ENCODE measurements at places on chromosomes 2 and 18.

- no peak for DNase-seq
Observed at GRCh38 chr18:51453594-51453993, 256.1 kb upstream of the MEX3C start.

- no peak for DNase-seq
Observed at GRCh38 chr2:11807156-11808015, 61.0 kb downstream of the LPIN1 start.

- DNase-seq, result peak; percentile 85
Observed at GRCh38 chr2:201260302-201260800, at the start of gene CASP8. Gene CASP8, plus strand, starts transcription at chr2:201260536. Its CDS starts 5,951 bp downstream, at chr2:201266487.

- DNase-seq, result no peak
Observed at GRCh38 chr2:42074661-42075060, 26.8 kb downstream of the PKDCC start.

- no peak for DNase-seq
Observed at GRCh38 chr2:165692906-165693305, 101.1 kb downstream of the GALNT3 start.

GRCh38 chr2:16614314-16614860 lies 51.2 kb downstream of the CYRIA start:
- DNase-seq, result no peak

DNA sequence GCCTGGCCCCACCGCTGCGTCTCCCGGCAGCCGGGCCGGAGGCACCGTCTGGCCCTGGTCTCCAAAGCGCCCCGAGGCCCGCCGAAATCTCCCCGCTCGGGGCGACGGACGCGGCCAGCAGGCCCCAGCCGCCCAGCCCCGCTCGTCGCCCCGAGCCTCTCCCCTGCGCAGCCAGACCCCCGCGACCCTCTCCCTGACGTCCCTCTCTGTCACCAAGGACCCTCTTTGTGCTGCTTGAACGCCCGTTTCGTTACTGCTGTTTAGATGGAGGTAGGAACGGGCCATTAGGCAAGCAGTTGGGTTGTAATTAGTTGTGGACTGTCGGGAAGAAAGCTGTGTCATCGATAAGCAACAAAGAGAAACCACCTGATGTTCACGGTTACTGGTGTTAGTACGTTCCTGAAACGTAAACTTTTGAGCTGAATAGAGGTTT lies 686 bp downstream of the UBXN4 start:
- peak; percentile 63 for DNase-seq

DNA sequence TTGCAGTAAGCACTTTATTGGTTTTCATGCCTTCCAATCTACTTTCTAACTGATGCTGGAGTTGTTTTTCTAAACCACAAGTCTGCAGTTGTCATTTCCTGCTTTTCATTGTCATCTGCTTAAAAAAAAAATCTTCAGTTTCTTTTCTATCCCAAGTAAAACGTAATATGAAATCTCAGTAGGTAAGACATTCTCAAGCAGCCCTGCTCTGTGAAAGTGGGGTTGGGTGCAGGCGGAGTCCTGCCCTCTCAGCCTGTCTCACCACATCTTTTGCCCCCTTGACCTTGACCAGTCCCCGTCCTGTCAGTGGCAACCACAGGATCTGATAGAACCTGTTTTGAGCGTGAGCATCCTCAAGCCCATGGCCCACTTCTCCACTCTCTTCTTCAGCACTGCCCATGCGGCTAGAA lies 80.0 kb upstream of the CPO start:
- DNase-seq, result peak; percentile 15

- DNase-seq, result no peak
Observed at GRCh38 chr18:22367303-22367702, 50.4 kb downstream of the CTAGE1 start.

GRCh38 chr2:241112592-241112991 lies 10.5 kb upstream of the MTERF4 start:
- DNase-seq, result peak; percentile 66

DNA sequence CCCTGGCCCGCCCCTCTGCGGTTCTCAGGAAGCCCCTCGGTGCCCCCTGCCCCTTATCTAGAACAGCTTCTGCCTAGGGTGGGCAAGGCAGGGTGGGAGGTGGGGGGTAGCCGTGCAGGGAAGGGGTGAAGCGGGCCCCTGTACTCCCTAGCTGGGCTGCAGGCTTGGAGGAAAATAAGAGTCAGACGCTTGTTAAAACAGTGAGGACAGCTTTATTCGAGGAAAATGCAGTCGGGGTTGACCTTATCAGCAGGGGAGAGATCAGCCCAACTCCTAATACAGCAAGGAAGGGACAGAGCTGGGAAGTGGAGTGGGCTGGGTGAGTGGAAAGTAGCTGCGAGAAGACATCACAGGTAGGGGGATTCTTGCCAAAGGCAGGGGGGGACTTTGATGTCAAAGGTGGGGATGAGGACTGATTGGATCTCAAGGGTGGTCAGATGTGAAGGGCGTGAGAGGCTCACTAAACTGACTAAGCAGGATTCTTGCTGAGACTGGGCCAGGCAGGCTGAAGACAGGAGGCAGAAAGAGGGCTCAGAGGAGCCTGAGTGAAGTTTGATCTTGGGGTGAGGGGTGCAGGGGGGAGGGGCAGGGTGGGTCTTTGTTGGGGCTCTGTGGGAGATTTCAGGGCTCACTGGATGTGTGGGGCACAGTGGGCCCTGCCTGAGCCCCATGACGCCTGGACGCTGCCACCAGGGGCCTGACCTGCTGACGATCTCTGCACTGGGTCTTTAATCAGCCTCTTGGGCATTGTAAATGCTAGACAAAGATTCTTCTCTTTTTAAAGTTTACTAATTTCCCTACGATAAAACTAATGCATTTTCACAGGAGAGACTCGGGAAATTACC lies 29.9 kb downstream of the HPCAL1 start:
- DNase-seq, result no peak

DNA sequence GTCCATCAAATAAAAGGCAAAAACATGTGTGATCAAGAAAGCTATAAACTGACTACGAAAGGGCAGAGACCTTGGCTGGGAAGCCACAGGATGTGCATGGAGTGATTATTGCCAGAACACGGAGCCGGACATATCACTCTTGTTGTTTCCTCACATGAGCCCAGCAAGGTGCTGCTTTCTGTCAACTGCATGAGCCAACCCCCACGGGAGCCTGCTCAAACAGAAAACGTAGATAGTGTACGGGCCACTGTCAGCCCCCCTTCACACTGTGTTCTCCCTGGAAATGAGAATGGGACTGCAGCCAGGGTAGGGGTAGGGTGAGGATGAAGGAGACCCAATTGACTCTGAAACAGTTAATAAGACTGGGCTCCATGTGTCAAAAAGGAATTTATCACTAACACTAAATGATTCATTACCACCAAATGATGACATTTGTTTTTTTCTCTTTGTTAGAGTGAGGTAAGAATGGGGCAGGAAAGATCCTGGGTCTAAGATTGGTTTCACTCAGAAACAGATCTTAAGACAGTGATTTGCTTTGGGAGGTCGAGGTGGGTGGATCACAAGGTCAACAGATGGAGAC lies 235.8 kb downstream of the MREG start:
- no peak for DNase-seq

- no peak for DNase-seq
Observed at GRCh38 chr2:178194600-178195389, 483 bp downstream of the OSBPL6 start.

DNA sequence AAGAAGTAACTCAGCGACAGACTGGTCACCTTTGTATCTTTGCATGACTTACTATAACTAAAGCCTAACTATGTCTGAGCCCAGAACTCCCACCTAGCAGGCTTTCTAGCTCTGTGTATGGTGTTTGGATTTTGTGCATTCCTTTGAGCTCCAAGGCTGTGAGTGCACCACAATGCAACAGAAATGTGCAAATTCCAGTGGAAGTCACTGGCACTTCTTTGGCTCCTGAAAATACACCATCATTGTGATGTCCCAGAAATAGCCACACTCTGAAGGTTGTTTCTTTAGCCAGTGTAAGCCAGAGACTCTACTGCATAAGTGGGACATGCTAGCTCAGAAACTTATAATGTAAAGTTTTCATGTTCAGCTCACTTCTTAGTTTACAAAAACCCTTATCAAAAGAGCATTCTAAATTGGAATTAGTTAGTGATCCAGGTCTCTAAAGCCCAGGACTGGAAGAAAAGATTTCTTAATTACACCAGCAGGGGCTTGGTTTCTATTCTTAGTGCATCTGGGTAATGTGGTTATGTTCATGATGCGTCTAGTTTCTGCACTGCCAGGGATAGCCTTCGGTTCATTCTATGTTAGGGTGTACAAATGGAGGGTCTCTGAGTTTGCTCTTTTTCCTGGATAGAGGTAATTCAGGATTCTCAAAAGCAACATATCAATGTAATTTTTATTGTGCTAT lies 1239.5 kb upstream of the ZEB2 start:
- DNase-seq, result no peak

GRCh38 chr2:67645280-67646138 lies 248.4 kb downstream of the ETAA1 start:
- DNase-seq, result no peak

GRCh38 chr2:44741507-44741906 lies 200.0 kb upstream of the SIX3 start:
- DNase-seq, result no peak

DNA sequence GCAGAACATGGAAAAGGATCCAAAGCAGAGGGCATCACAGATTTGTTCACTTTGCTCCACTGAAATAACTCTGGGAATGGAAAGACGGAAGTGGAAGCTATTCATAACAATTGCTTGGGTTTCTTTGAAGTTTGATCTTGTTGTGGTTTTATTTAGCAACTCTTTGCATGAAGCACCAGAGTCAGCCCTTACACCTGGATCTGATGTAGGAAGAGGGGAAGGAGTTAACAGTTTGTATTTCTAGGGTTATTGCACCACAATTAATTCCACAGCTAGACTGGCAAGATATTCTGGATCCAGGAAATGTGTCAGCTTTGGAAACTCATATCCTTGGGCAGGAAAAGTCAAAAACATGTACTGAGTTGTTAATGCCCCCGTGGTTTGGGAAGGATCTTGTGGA lies 1143.4 kb downstream of the CNTNAP5 start:
- DNase-seq, result no peak

DNA sequence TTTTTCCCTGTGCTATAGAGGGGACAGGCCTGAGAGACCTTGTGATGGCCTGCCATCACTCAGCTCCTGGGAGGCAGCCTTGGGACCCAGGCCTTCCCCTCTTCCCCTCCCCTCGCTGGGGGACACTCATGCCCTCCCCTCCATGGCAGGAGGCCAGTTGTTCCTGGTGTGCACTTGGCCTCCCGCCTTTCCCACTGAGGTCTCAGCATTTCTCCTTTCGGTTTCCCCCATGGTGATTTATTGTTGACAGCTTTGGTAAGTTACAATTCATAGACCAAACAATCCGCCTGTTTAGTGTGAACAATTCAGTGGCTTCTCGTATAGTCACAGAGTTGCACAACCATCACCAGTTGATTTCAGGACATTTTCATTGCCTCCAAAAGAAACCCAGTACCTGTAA lies 10.2 kb upstream of the CNDP1 start:
- DNase-seq, result no peak

- DNase-seq, result no peak
Observed at GRCh38 chr2:203798296-203799087, 69.1 kb upstream of the CTLA4 start.

GRCh38 chr2:226678422-226678821 lies 121.2 kb downstream of the IRS1 start:
- no peak for DNase-seq

- peak; percentile 40 for DNase-seq
Observed at GRCh38 chr2:10303694-10304378, 1.1 kb downstream of the HPCAL1 start.

GRCh38 chr2:188931361-188931760 lies 42.8 kb upstream of the COL3A1 start:
- no peak for DNase-seq

DNA sequence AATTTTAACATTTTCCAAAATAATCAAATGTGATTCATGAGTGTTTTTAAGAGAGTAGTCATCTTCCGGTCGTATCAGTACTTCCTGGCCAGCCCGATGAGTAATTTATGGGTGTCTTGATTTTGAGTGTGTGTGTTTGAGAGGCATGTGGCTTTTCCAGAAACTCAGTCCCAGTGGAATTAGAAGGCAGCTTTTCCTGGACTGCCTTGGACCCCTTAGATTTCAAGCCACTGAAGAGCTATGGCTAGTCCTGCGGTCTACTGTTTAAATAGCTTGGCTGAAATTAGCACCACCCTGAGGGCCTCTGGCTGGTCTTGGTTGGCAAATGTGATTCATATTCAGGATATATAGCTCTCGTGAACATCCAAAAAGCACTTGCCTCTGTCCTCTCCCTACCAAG lies 59.4 kb downstream of the HK2 start:
- DNase-seq, result no peak

GRCh38 chr2:209340522-209340921 lies 83.3 kb upstream of the MAP2 start:
- no peak for DNase-seq

DNA sequence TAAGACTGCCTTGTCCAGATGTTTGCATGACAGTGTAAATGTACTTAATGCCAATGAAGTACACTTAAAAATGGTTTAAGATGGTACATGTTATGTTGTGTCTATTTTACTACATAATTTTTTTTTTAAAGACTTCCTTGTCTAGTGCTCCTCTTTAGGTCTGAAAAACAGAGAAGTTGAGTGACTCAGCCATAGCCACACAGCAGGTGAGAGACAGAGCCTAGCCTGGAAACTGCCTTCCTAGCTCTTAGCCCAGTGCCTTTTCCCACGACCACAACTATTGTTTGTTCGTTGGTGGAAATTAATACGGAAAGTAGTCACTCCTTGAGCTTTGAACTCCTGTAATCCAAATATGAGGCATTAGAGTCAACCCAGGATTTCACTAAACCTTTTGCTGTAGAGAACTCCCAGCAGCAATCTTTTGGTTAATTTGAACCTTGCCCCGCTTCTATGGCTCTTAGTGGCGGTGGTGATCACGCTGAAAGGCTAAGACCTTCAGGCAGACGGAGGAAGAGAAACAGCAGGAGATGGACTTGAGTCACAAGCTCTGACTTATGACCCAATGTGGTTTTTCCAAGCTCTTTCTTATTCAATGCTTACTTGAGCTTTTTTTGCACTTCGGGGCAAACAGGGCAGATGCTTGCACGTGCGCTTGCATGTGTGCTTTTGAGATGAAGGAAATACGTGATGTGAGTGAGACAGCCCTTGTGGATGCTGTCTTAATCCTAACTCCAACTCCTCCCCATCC lies 21.2 kb downstream of the TRIB2 start:
- no peak for DNase-seq

DNA sequence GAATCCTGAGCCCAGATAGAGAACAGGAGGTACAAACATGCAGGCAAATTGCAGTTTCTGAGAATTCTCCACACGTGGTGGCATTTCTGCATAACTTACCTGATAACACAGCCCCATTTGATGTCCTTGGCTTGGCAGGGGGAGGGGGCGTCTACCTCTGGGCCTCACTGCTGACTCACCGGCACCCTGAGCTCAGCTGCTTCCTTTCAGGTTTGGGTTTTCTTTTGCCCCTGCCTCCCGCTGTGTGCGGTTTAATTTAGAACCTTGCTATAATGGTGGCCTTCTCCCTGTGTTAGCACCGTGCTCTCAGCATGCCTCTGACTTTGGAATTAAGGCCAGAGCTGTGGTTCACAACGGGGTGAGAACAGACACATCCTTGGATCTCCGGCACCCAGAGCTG lies 4.4 kb downstream of the CTIF start:
- DNase-seq, result no peak

Measured in CD4-positive, alpha-beta T cell treated with Interleukin-12 subunit alpha and Interleukin-12 subunit beta, for 1 hour (primary cell).